ENCODE measurements at places on chromosomes 3 and 15. TPM values are rescaled to one million over a fixed set of nuclear protein-coding genes. Genes with fewer than 3 reads are reported as not detected.

DNA sequence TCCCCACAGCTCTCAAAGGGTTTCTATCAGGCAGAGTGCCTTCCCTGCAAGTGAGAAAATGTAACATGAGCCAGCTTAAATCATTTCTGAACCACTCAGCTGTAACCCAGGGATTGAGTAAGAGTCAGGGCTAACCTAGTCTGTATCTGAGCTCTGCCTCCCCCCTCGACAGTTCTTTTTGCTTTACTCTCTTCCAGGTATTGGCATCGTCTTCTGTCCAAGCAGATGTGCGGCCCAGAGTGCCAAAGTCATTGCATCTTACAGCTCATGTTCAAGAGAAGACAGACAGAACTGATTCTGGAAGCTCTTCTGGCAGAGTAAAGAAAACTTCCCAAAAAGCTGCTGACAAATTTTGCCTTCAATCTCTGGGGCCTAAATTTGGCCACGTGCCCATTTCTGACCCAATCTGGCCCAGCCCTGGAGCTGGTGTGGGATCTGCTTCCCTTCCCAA is 74.8 kb downstream of the ABHD5 start:
- DNase-seq = peak; percentile 34

The ST8SIA2 gene
- total RNA-seq = not detected

DNA sequence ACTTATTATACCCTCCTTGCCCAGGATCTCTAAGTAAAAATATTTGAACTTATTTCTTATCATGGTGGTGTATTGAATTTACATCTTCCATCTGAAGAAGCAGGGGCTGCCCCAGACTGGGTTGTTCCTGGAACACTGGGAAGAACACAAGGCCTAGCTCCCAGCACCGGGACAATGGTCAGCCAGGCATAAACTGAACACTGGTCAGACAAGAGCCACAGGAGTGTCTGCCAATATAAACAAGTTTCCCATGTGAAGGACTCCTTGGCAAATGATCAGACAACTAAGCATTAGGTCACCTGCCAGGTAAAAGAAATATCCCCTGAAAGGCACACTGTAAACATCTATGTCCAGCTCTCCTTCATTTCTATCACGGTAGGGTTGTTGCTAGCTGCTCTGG is 172.4 kb downstream of the ATP8B4 start:
- no peak for DNase-seq

- DNase-seq = peak; percentile 79
Measured at GRCh38 chr3:9302425-9303181, 53.2 kb upstream of the SRGAP3 start.

DNA sequence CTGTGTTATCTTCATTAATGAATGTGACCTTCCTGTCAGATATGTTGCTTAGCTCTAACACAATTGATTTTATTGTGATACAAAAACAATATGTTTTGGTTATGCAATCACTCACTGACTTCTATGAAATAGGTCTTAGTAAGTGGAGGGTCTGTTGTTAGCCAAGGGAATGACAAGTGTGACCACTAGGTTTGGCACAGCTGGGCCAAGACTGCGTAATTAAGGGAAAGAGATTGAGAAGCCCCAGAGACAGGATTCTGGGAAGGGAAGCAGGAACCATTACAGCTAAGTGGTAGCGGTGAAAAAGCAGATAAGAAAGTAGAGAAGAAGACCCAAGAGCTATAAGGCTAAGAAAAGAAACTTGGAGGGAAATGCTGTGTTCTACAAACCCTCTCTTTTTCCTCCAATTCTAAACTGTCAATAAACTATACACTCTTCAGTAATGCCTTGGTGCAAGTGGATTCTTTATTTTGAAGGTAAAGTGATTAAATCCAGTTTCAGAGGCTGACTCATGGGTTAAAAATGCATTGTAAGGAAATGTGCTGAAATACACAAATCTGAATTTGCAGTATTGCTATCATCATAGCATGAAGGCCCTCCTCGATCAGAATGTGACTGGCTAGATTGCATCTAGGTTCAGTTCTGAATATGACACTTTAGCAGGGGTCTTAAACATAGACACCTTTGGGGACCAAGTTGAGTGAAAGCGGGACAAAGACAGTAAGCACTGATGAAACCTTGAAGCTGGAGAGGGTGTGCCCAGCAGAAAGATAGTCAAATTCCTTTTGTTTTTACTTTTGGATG is 26.1 kb downstream of the KCNMB2 start:
- DNase-seq = no peak

The CSPG5 gene
- 0.32 TPM for total RNA-seq

- peak; percentile 65 for DNase-seq
Measured at GRCh38 chr3:63818282-63819150, 583 bp upstream of the C3orf49 start.

The PLXND1 gene
- 91.8 TPM for total RNA-seq

GRCh38 chr3:354432-354831 is 157.9 kb downstream of the CHL1 start:
- DNase-seq = peak; percentile 16

- DNase-seq = no peak
Measured at GRCh38 chr3:22893101-22893500, 310.0 kb upstream of the UBE2E2 start.

DNA sequence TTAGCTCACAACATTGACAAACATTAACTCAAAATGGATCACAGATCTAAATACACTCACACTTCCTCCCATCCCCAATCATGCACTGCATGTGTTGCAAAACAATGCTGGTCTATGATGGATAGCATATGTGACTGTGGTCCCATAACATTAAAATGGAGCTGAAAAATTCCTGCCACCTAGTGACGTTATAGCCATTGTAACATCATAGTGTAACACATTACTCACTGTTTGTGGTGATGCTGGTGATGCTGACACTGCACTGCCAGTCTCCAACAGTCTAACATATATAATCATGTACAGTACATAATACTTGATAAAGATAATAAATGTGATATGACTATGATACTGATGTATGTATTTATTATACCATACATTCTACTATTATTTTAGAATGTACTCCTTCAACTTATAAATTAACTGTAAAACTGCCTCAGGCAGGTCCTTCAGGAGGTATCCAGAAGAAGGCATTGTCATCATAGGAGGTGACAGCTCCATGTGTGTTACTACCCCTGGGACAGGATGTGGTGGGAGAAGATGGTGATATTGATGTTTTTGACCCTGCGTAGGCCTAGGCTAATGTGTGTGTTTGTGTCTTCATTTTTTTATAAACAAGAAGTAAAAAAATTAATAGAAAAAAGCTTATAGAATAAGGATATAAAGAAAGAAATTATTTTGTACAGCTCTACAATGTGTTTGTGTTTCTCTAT is 41.3 kb downstream of the TXNRD3 start:
- no peak for DNase-seq

The PROK2 gene
- total RNA-seq = not detected

The GOLGA8S gene
- total RNA-seq = under 0.01 TPM

DNA sequence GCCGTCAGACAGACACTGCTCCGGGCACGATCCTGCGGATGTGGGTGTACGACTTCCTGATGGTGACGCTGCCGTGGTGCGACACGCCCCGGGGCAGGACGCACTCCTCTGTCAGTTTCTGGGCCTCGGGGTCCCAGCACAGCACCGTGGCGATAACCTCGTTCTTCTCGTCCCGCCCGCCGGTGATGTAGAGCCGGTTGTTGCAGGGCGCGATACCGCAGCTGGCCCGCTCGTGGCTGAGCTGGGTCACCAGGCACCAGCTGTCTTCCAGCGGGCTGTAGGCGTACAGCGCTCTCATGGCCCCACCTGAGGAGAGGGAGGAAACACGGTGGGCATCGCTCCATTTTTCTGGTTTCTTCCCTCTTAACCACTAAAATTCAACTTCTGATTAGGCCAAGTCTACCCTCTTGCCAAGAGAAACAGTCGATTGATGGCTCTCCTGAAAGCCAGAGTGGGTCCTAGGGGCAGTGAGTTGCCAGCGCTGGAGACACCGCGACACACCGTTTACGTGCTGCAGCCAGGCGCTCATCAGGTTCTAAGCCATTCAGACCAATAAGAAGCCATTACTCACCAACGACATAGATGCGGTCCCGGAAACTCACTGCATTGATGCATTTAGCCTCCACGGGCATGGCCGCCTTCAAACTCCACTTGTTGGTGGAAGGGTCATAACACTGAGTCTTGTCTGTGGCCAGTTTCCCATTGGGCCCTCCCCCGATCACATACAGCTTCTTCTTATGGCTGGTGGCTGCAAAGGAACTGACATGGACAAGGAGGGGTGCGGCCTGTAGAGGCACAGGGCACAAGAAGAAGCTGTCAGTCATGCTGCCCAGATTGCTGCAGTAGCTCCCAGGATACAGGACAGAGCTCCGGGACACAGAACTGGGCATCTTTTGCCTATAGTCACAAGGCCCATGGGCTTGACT is 63.3 kb downstream of the KLHL6 start:
- no peak for DNase-seq

DNA sequence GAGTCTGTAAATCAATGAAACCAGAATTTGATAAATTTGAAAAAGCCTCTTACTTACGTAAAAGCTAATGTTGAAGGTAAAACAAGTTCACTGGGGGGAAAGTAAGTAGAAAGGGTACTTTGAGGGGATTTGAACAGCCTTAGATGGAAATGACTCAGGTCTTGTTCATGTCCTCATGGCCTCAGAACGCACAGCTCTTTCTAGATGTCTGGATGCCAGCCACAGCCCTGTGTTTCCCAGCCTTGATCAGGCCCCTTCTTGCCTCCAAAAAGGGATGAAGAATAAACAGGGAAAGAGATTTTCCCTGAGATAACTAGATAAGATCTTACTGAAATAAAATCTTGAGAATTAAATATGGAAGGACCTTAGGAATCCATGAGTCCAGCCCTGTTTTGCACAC is 237.1 kb upstream of the GOLGA6L4 start:
- DNase-seq = no peak

DNA sequence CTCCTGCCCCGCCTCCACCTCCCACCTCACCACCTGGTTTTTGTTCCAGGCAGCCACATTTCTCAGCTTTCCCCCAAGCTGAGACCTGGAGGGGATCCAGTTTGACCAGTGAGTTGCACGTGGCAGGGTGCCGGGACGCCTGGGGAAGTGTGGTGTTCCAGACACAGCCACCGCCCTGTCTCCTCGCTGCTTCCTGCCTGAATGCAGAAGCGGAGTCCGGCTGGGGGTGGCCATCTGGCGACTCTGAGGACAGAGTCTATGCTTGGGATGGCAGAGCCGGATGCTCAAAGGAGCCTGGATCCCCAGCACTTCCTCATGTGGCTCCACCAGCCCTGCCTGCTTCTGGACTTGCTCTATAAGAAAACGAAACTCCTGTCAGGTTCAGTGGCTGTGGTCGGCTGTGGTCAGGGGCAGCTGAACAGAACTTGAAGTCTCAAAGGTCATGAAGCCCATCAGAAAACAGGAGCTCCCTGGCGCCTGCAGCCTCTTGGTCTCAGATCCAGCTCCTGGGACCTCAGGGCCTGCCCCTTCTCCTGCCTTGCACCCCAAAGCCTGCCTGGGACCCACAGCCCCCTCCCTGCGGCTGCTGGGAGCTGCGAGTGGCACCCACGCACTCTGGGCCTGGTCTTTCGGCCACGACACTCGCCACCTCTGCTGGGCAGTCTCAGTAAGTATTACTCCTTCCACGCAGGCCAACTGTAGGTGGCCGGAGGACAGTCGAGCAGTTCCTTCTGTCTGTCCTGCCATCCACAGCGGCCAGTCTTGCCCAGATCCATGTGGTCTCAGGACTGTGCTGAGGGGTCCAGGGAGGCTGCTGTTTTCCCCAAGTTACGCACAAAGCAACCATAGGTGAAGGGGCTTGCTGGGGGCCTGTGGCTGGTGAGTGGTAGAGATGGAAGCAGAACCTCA is 112.8 kb upstream of the MEF2A start:
- peak; percentile 69 for DNase-seq

DNA sequence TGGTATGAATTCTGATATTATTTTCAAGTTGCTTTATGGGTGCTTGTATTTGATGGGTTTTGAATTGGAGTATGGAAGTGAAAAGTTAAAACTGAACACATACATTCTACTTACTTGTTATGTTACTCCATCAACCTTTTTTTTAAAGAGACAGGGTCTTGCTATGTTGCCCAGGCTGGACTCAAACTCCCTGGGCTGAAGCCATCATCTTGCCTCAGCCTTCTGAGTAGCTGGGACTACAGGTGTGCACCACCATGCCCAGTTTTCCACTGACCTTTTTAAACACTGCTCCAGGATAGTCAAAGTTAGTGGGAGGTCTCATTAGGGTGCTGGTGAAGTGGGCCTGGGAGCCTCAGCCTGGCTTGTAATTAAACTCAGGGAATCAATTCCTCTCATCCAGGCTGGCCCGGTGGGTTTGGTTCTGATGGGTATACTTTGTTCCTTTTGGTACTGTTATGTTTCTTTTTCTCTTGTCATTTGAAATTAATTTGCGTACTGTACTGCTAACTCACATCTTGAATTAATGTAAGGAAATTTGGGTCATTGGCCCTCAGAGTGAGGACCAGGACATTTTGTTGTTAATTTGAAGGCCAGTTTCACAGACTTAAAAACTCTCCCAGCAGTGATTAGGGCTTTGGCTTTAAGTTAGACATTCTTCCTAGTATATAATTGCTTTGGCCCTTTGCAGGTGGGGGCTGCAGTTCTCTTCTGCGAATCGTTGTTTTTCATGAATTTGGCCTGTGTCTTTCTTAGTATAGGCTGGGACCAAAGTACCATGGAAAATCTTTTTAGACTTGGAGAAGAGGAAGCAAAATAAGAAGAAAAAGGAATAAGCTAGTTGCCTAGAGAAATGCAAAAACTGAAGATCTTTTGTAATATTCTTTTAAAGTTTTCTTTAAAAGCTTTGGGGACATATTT is 66.9 kb downstream of the FNDC3B start:
- DNase-seq = no peak

The RASL12 gene
- total RNA-seq = under 0.01 TPM

The TIPIN gene
- total RNA-seq = 10.0 TPM

The ARNT2 gene
- 20.7 TPM for total RNA-seq

GRCh38 chr3:106348139-106348690 is 479.4 kb upstream of the CBLB start:
- DNase-seq = no peak

- DNase-seq = no peak
Measured at GRCh38 chr3:14411166-14411526, 8.7 kb downstream of the SLC6A6 start.

- no peak for DNase-seq
Measured at GRCh38 chr15:71603379-71603778, 207.0 kb upstream of the NR2E3 start.

- DNase-seq = no peak
Measured at GRCh38 chr3:51401735-51402134, 10.7 kb downstream of the RBM15B start.

- no peak for DNase-seq
Measured at GRCh38 chr3:177703788-177704187, 506.5 kb upstream of the TBL1XR1 start.

- DNase-seq = peak; percentile 97
Measured at GRCh38 chr3:194069421-194070219, 66.3 kb upstream of the HES1 start.

Measured in fibroblast of villous mesenchyme (primary cell).